Stimulated activated CD4-positive, alpha-beta T cell treated with anti-CD3 and anti-CD28 coated beads, TNF-alpha, amount 100 ng/mL, for 4 hours (primary cell): ENCODE measurements at places on chromosomes 11 and 22.
A peak's percentile ranks its signal among the peaks of the same experiment; 100 is the strongest.

GRCh38 chr11:116930177-116930576 is 92.8 kb upstream of the APOA1 start:
- peak; percentile 14 for DNase-seq

DNA sequence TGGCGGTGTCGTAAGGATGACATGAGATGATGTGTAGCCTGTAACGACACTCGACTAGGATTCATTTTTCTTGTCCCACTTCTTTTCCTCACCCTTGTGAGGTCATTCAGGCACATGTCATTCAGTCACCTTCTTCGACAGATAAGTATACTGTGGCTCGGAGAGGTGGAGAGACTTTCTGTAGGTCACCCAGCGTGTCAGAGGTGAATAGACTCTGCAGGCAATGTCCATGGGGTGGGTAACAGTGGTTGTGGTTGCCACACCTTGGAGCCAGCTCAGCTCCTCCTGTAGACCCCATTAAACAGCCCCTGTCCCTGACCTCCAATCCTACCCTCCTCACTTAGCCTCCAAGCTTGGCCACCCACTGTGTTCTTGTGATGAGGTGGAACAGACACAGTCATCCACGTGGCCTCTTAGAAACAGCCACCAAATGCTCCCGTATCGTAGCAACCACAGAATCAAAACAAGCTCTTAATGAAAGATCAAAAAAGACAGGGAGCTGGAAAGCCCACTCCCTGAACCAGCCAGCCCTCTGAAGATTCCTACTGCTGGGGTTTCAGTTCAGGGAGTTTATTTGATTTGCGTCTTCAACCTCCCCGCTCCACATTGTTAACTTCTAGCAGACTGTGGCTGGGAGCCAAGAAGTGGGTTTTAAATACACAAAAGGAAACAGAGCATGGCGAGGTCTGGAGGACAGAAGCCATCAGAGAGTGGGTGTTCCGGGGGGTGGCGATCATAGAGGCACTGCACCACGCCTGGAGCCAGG is 89.0 kb upstream of the GRK3 start:
- DNase-seq, result no peak

DNA sequence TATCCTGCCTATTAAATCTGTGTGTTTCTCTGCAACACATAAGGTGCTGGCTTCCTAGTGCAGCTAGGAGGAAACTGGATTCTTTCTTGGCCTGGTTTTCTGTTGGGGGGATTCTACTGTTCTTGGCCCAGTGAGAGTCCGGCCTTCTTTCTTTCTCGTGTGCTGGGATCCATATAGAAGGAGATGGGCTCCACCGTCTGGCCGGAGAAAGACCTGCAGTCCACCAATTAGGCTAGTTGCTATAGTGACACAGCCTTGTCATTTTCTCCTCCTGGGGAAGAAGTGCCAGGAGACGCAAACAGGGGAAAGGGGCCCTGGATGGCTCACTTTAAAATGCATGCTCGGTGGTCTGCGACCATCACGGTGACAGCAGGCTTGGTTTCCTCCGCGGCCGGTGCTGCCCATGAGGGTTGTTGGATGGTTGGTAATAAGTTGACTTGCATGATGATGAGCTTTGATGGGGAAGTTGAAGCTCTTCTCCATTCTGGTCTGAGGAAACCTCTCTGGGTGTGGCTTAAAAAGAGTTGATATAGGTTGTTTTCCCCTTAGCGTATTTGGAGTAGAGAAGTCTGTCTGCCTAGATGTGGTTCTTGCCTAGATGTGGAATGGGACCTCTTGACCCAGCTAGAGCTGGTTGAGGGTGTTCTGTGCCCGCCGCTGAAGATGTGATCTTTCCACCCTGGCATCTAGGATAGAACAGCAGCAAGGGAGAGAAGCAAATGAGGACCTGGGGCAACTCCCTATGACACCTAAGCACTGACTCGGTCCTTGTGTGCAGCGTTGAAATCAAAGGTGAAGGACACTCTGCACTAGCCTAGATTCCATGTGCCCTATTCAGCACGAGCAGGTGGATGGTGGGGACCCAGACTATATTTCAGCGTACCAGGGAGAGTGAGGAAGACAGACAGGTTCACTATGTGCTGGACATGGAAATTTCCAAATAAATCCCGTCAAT is 1335.0 kb downstream of the BRD1 start:
- DNase-seq, result no peak

- DNase-seq, result no peak
Measured at GRCh38 chr11:105858841-105859240, 163.2 kb downstream of the MSANTD4 start.

DNA sequence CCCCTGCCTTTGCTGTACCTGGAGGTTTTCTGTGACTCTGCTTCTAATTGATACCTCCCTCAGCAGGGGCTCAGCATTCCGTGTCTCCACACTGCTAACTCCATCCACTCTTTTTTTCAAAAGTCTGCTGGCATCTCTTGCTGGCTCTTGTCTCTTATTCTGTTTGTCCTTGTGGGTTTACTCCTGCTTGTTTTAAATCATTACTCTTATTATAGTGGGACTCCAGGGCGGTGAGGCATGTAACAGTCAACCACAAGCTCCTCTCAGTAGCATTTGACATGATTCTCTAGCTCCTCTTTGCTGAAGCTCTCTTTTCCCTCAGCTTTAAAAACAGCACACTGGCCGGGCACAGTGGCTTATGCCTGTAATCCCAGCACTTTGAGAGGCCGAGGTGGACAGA is 260.2 kb upstream of the NARS2 start:
- no peak for DNase-seq

GRCh38 chr22:20281891-20282290 is 13.8 kb upstream of the RTN4R start:
- no peak for DNase-seq

- DNase-seq, result no peak
Measured at GRCh38 chr11:11230802-11231562, 122.1 kb downstream of the CSNK2A3 start.

GRCh38 chr11:1707751-1708150 is 10.8 kb downstream of the KRTAP5-6 start:
- DNase-seq, result no peak

DNA sequence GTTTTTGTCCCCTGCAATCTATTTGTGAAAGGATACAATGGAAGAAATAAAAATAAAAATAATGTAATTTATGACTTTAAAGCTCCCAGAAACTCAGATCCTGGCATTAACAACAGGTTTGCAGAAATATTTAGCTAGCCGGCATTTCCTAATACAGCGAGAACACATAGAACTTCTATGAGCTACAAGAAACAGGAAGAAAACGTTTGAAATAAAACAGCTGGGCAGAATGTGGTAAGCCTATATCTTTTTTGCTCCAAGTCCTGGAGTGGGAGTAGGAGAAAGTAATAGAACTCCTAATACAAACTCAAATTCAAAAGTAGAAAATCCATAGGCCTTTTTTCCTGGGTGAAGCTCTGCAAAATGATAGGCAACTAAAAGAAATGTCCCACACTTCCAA is 29.6 kb upstream of the FIBIN start:
- DNase-seq, result no peak

DNA sequence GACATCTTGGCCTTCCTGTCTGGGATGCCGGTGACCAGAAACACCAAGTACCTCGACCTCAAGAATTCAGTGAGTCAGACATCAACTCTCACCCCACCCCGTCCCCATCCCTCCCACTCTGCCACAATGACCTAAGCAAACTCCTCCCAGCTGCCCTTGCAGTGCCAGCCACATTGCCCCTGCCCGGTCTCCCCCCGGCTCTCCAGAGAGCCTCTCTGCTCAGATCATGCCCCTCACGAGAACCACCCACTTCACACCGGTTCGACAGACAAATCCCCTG is 23.6 kb upstream of the MYRF start:
- no peak for DNase-seq

DNA sequence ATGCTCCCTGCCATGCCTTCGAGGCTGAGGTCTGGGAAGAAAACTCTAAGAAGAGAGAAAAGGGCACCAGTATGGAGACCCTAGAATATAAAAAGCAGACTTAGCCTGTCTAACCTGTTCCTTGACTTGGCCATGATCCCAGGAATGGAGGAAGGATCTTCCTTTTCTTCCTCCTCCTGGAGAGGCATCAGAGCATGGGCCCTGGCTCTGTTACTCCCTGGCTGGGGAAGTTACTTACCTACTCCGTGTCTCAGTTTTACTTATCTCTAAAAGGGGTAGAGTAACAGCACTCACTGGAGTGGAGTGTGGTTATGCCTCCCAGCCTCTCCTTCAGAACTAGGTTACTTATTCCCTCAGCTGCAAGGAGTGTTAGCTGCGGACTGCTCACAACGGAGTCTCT is 55.2 kb upstream of the PHF21A start:
- DNase-seq, result no peak

GRCh38 chr11:35617687-35618496 is at the start of gene FJX1:
Gene FJX1, plus strand, starts transcription at chr11:35618460. Its CDS starts 177 bp downstream, at chr11:35618637.
- no peak for DNase-seq

DNA sequence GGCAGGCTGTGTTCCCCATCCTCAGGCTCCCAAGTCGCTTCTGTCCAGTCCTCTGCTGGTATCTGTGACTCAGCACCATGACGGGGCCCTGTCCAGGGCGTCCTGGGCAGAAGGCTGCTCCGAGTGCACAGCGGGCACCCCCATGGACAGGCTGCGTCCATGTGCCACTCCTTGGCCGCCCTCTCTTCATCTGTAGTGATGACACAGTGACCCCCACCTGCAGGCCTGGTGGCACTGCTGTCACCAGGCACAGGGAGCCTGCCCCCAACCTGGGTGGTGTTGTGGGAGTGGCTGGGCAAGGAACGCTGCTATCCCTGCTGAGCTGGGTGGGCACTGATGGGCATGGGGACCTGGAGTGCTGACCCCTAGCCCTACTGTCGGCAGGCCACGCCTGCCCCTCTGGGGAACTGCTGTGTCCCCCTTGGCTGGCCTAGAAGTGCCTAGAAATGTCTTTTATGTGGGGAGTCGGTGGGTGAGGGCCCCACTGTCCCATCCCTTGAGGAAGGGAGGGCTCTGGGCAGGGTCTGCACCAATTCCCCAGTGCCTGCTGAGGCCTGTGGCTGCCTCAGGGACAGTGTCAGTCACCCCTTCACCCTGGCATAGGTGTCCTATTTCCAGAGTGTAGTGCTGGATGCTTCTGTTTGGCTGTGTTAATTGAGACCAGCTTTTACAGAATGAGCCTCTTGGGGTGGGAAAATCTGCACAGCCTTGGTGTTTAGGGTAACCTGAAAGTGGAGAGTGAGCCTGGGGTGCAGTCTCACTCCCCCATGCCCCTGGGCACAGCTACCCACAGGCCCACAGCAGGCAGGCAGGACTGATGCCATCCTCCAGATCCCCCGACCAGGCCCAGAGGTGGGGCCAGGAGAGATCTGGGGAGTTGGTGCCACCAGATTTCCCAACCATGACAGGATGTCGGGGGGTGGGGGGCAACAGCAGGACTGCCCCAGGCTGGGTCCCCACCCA is 34.5 kb downstream of the RTN4R start:
- DNase-seq, result no peak

DNA sequence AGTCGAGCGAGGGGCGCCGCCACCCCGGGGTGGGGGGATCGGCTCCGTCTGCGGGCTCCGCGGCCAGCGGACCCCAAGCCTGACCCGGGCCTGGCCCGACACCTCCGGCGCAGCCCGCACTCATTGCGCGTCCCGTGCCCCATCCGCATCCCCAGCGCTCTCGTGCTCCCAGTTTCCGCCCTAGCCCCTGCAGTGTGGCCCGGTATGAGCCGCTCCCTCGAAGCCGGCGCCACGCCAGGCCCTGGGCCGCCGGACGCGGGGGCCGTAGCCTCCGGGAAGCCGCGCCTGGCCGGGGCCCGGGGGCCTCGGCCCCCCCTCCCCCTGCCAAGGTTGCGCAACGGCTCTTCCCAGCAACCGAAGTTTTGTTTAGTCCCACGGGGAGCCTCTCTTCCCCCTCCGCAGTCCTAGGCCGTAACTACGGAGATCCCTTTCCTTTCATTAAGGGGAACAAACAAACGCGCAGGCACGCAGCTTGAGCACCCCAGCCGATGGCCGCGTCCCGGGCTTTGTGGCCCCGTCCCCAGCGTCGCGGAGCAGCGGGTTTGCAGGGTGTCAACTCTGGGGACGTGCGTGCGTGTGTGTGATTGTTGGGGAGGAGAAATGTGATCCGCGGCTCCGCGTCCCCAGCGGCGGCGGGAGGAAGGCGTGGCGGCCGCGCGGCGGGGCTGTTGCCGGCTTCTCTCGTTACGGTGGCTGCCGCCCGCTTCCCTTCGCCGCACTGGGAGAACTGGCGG is 883 bp downstream of the HIPK3 start:
- peak; percentile 43 for DNase-seq

- no peak for DNase-seq
Measured at GRCh38 chr11:134033276-134033675, 35.6 kb upstream of the JAM3 start.

DNA sequence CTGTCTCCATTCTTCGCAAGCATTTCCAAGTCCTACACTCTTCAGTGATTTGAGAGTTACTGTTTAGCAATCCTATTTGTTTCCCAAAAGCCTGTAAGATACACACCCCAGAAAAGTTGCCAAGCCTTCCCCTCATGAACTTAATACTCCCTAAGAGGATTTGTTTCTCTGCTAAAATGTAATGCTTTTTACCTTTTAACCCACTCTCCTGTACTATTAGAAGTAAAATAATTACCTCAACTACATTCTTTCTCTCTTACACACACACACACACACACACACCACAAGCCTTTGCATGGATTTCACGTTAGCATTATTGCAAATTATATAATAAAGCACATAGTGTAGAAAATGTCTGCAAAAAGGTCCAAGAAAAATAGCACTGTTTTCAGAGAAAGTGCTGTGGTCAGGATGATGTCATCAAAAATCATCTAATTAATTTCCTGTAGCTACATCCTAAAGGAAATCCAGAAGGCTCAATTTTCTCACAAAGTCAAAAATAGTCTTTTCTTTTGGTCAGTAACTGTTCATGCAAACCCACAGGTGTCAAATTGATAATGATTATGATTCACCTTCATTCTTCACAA is 364.1 kb upstream of the PITPNB start:
- DNase-seq, result no peak

DNA sequence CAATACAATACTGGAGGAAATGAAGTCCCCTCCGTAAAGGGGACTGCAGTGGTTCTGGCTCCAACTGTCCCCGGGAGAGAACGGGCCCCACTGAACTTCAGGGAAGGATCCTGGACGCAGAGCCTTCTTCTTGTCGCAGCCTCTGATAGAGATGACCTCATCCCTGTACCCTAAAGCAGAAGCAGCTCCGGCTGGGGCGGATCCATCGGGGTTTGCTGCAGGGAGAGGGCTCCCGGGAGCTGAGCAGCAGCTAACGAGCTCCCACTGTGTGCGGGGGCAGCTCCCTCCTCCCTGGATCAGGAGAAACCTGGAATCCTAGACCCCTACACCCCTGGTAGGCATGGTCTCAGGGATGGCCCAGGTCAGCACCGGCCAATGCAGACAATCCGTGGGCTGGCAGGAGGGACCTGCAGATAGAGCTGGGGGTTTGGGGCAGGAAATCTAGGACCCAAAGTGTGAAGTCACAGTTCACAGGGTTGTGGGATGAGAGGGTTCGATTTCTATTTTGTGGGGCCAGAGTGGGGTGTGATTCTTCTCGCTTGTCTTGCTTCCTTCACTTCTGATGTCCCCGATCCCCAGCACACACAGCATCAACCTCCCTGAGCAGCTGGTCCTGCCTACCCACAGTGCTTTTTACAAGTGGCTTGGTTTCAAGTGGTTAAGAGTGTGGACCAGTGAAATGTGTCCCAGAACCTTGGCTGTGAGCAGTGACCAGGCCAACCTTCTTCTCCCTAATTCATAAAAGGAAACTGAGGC is 12.9 kb downstream of the KIAA0930 start:
- DNase-seq, result no peak
